Aorta (tissue), 5 donors: ENCODE measurements at places on chromosomes 4 and X. TPM values are rescaled to one million over a fixed set of nuclear protein-coding genes. Genes with fewer than 3 reads are reported as not detected.

The DMRTC1B gene
- total RNA-seq = 0.63 TPM

The TLR6 gene
- 12.8 TPM for total RNA-seq

The TMPRSS11F gene
- not detected for total RNA-seq

The LRPAP1 gene
- 136 TPM for total RNA-seq

The CENPU gene
- total RNA-seq = 1.1 TPM

The COL25A1 gene
- 2.2 TPM for total RNA-seq

The PAK3 gene
- total RNA-seq = 24.5 TPM

The DCAF12L1 gene
- not detected for total RNA-seq

The TCEAL2 gene
- 20.5 TPM for total RNA-seq

The UGT2A1 gene
- total RNA-seq = not detected

The RNF150 gene
- 22.8 TPM for total RNA-seq

The FAM90A26 gene
- total RNA-seq = not detected

The MBNL3 gene
- total RNA-seq = 11.7 TPM

The LIMCH1 gene
- total RNA-seq = 191 TPM

The WDFY3 gene
- 127 TPM for total RNA-seq

The PTPN13 gene
- 12.7 TPM for total RNA-seq

The FTHL17 gene
- not detected for total RNA-seq

The TNMD gene
- 0.36 TPM for total RNA-seq

The GAGE2A gene
- not detected for total RNA-seq

The APELA gene
- total RNA-seq = not detected

The SSX1 gene
- total RNA-seq = not detected

The LINC00632 gene
- total RNA-seq = 1,949 TPM
